ENCODE measurements at places on chromosomes 6 and 20. TPM values are rescaled to one million over a fixed set of nuclear protein-coding genes. Genes with fewer than 3 reads are reported as not detected.

GRCh38 chr20:22232473-22232872, 351.9 kb downstream of the FOXA2 start:
- no peaks in the 10 kb centered on the region for H3K27me3 ChIP-seq
- H3K4me1 ChIP-seq = no peaks in the 10 kb centered on the region
- H3K36me3 ChIP-seq = no peaks in the 10 kb centered on the region
- DNase-seq = no peak
- no peak overlapping the region for H3K27ac ChIP-seq
- no peak overlapping the region for H3K4me3 ChIP-seq

DNA sequence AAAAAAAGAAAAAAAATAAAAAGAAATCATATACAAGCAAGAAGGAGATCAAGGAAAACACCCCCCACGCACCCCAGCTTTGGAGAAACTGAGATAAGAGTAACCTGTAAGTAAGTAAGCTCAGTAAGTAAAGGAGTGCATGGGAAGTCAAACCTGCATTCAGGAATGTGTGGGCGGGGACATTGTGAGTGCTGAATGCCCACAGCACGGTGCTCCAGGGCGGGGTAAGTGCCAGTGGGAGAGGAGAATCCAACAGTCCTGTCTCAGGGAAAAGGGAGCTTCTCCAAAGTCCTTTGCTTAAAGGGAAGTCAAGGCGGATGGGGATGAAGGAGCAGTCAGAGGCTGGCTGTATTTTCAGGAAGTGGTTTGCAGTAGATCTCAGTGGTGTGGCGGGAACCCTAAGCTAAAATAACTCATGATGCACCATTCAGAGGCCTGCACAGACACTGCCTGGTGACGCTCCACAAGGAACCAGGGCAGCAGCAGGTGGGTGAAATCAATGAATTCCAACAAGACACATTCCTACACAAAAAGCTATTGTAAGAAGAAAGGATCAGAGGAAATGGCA, 368.0 kb downstream of the QKI start:
- no peak overlapping the region for H3K4me3 ChIP-seq
- no peaks in the 10 kb centered on the region for H3K27me3 ChIP-seq
- no peak for DNase-seq
- H3K27ac ChIP-seq = no peak overlapping the region
- no peaks in the 10 kb centered on the region for H3K4me1 ChIP-seq

DNA sequence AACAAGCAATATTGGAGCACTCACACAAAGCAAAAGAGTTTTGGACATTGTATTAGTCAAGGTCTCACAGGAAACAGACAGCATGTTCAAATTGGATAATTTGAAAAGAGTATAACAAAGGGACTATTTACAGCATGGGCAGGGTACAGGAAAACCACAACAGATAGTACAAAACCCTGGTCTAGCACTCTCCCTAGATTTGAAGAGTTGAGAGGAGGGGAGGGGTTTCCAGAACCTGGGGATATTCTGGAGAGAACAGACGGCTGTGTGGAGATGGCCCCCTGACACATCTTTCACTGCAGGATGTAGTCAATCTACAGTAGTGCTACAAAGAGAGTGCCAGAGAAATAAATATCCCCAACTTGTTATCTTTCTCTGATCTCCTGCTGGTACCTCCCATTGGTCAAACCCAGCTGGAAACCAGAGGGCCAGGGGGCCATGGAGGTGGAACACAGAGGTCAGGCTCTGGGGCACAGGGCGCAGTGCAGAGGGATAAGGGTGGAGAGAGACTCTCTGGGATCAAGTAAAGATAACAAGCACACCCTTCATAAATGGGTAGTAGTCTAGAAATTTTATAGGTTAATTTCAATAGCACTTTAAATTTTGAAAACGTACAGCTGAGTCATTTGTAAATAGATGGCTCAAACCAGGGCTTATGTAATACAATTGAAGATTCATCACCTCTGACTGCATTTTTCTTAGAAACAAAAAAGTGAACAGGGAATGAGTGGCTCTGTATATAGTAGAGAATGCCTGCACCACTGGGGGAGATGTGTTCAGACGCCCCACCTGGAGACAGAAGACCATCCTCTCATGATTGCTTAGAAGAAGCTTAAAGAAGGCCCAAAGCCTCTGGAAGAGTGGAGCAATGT, 25.7 kb downstream of the RCAN2 start:
- no peaks in the 10 kb centered on the region for H3K36me3 ChIP-seq
- no peak for DNase-seq
- H3K4me3 ChIP-seq = no peak overlapping the region
- H3K4me1 ChIP-seq = peaks cover 25% of the 10 kb centered on the region

GRCh38 chr6:116842459-116842858, 13.6 kb upstream of the GPRC6A start:
- no peak overlapping the region for H3K4me3 ChIP-seq
- DNase-seq = no peak
- no peak overlapping the region for H3K27ac ChIP-seq
- H3K4me1 ChIP-seq = no peaks in the 10 kb centered on the region

RBBP8NL gene
- total RNA-seq = not detected

HTR1E gene
- not detected for total RNA-seq

DNA sequence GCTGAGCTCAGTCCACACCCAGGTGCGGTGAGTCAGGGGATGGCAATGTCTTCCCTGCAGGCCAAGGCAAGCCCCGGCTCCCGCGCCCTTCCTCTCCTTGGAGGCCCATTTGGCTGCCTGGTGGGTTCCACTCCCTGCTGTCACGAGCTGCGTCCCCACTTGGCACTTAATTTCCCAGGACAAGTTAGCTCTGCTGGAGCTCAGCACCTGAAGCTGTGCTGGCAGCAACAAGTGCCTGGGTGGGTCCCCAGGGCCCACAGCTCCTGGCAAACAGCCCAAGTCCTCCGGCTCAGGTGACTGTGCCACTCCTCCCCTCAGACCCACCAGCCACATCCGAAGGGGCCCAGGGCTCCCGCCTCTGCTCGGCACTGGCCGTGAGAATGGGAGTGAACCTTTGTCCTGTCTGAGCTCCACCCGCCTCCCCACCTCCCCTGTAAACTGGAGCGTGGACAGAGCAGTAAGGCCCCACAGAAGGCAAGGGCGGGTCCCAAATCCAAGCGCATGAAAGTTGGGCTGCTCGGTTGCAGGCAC, 16.9 kb downstream of the LAMA5 start:
- H3K4me3 ChIP-seq = no peak overlapping the region
- H3K36me3 ChIP-seq = peaks cover 47% of the 10 kb centered on the region
- H3K27ac ChIP-seq = peak overlapping the region; percentile 38
- DNase-seq = no peak
- H3K4me1 ChIP-seq = peaks cover 32% of the 10 kb centered on the region
- H3K27me3 ChIP-seq = no peaks in the 10 kb centered on the region

GRCh38 chr6:2914318-2914660, 11.2 kb upstream of the SERPINB9 start:
- H3K4me1 ChIP-seq = no peaks in the 10 kb centered on the region
- DNase-seq = peak; percentile 22
- H3K4me3 ChIP-seq = no peak overlapping the region
- H3K27me3 ChIP-seq = no peaks in the 10 kb centered on the region
- H3K27ac ChIP-seq = no peak overlapping the region
- H3K36me3 ChIP-seq = no peaks in the 10 kb centered on the region

CST9L gene
- not detected for total RNA-seq

DNA sequence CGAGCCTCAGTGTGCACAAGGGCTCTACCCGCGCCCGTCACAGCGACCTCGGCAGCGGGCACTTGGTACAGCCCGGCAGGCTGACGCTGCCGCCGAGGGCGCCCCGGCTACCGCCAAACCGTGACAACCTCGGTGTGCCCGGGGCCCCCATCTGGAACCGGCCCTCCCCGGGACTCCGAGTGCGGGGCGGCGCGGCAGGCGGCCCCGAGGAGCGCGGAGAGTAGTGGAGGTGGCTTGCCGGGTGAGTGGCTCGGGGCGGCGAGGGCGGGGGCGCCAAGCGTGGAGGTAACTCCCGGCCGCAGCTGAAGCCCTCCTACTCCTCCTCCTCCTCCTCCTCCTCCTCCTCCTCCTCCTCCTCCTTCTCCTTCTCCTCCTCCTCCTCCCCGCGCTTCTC, at the start of gene ISM1:
ISM1 (plus strand) TSS at position 371 of the 394 bp plus-strand sequence. CDS start 503 bp downstream, outside the sequence.
- peaks cover 11% of the 10 kb centered on the region for H3K4me1 ChIP-seq
- H3K27ac ChIP-seq = peak within 1 kb of the TSS; percentile 45
- H3K36me3 ChIP-seq = no peaks in the 10 kb centered on the region
- DNase-seq = no peak
- H3K27me3 ChIP-seq = peaks cover 5% of the 10 kb centered on the region

GRCh38 chr6:157981395-157982101, at the start of gene SYNJ2:
Gene SYNJ2, plus strand, starts transcription at chr6:157981863. Its CDS starts 99 bp downstream, at chr6:157981962.
- peak within 1 kb of the TSS; percentile 79 for H3K27ac ChIP-seq
- H3K27me3 ChIP-seq = no peaks in the 10 kb centered on the region
- peaks cover 5% of the 10 kb centered on the region for H3K4me1 ChIP-seq

GRCh38 chr6:164854526-164854925, 454.9 kb downstream of the C6orf118 start:
- DNase-seq = no peak
- H3K4me1 ChIP-seq = no peaks in the 10 kb centered on the region
- H3K4me3 ChIP-seq = no peak overlapping the region
- H3K27ac ChIP-seq = no peak overlapping the region
- no peaks in the 10 kb centered on the region for H3K27me3 ChIP-seq

SMAP1 gene
- total RNA-seq = 13.2 TPM

CD93 gene
- 206 TPM for total RNA-seq

GRCh38 chr20:52172392-52173047, 19.1 kb downstream of the ZFP64 start:
- no peaks in the 10 kb centered on the region for H3K27me3 ChIP-seq
- H3K36me3 ChIP-seq = peaks cover 27% of the 10 kb centered on the region
- no peak overlapping the region for H3K27ac ChIP-seq
- no peak for DNase-seq
- no peak overlapping the region for H3K4me3 ChIP-seq

DNA sequence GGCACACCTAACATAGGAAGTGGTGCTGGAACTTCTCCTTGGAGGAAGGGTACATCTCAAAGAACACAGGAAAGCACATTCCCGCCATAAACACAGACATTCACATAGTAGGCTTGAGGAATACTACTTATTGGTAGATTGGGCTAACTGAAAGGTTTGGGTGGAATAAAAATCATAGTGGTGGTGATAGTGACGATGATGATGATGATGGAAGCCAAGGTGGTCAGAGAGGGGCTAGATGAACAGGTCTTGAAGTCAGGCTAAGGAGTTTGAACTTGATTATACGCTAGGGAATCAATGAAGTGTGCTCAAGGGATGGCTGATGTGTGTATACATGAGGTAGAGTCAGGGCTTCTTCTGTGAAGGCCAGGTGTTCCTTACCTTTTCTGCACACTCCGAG, 12.0 kb upstream of the PLEKHG1 start:
- H3K4me1 ChIP-seq = no peaks in the 10 kb centered on the region
- no peak for DNase-seq

SEMG1 gene
- not detected for total RNA-seq

GRCh38 chr6:105273589-105273988, 93.8 kb upstream of the POPDC3 start:
- no peaks in the 10 kb centered on the region for H3K4me1 ChIP-seq
- no peak for DNase-seq
- peaks cover 36% of the 10 kb centered on the region for H3K36me3 ChIP-seq
- H3K27ac ChIP-seq = no peak overlapping the region
- no peaks in the 10 kb centered on the region for H3K27me3 ChIP-seq

DNA sequence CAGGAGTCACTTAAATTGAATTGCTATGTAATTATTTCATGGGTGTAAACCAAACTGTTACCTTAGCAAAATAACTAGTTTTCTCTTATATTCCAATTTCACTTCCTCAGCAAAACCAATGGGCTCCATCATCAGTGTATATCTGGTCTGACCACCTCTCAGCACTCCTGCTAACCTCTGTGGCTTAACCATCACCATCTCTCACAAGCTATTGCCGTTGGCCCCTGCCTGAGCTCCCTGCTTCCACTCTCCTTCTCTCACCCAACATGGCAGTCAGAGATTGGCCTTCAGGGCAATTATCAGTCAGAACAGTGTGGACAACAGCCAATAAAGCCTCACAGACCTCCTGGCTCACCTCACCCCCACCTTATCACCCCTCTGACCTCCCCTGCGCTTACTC, 124.0 kb downstream of the CARMIL1 start:
- no peak overlapping the region for H3K27ac ChIP-seq
- peaks cover 3% of the 10 kb centered on the region for H3K4me1 ChIP-seq
- H3K36me3 ChIP-seq = no peaks in the 10 kb centered on the region

DNA sequence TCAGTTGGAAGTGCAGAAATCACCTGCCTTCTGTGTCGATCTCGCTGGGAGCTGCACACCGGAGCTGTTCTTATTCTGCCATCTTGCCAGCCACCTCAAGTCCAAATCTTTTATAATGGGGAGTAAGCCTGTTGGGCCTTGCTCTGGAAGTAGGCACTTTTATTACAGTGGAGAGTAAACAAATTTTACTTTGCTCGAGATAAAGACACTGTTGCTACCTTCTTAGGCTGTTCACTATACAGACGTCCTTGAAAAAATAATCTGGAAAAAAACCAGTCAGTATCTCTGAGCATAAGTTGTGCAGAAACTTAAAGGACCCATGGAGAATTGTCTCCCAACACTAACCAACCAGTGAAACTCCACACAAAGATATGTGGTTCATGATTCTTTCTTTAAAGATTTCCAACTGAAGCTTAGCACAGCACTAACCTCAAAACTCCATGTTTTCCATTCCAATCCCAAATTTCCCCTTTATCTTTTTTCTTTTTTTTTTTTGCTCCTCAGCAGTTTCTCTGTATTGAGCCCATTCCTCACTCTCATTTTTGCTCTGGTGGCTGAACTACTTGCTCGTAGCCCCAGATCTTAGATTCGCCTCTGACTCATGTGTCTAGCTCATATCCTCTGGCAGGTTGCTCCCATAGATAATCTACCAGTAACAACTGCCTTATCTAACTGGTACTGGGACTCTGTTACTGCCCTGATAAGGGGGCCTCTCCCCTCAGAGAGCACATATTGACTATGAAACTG, 34.3 kb upstream of the COL9A1 start:
- H3K4me1 ChIP-seq = no peaks in the 10 kb centered on the region
- H3K27ac ChIP-seq = no peak overlapping the region
- H3K36me3 ChIP-seq = no peaks in the 10 kb centered on the region
- DNase-seq = no peak

GRCh38 chr6:135680964-135681913, 170.3 kb upstream of the PDE7B start:
- H3K4me3 ChIP-seq = no peak overlapping the region
- H3K27ac ChIP-seq = no peak overlapping the region
- DNase-seq = no peak
- H3K27me3 ChIP-seq = no peaks in the 10 kb centered on the region

FNDC11 gene
- not detected for total RNA-seq

MUCL3 gene
- total RNA-seq = not detected

GRCh38 chr6:105791583-105792318, 294.4 kb upstream of the PRDM1 start:
- no peak for DNase-seq
- H3K4me1 ChIP-seq = no peaks in the 10 kb centered on the region
- no peaks in the 10 kb centered on the region for H3K27me3 ChIP-seq
- H3K4me3 ChIP-seq = no peak overlapping the region
- H3K27ac ChIP-seq = no peak overlapping the region

GRCh38 chr6:37710616-37711015, 12.9 kb upstream of the MDGA1 start:
- H3K27me3 ChIP-seq = no peaks in the 10 kb centered on the region
- DNase-seq = no peak
- H3K4me3 ChIP-seq = no peak overlapping the region
- no peaks in the 10 kb centered on the region for H3K4me1 ChIP-seq
- no peaks in the 10 kb centered on the region for H3K36me3 ChIP-seq
- H3K27ac ChIP-seq = no peak overlapping the region

- H3K4me3 ChIP-seq = no peak overlapping the region
- no peak overlapping the region for H3K27ac ChIP-seq
- DNase-seq = no peak
These were observed 68.5 kb upstream of the SASH1 start for GRCh38 chr6:148273962-148274752.

- no peaks in the 10 kb centered on the region for H3K4me1 ChIP-seq
- no peaks in the 10 kb centered on the region for H3K27me3 ChIP-seq
- no peak for DNase-seq
- peak overlapping the region; percentile 67 for H3K27ac ChIP-seq
These were observed 122.6 kb downstream of the SGK1 start for GRCh38 chr6:134195164-134195906.

AIF1 gene
- 1.7 TPM for total RNA-seq

CCDC170 gene
- total RNA-seq = not detected

KCNB1 gene
- not detected for total RNA-seq

Data from ascending aorta (tissue), 2 donors.